ENCODE measurements at places on chromosomes 5 and 9. TPM values are rescaled to one million over a fixed set of nuclear protein-coding genes. Genes with fewer than 3 reads are reported as not detected.
A peak's percentile ranks its signal among the peaks of the same experiment; 100 is the strongest.

Gene CENPP
- 4.7 TPM for total RNA-seq

Gene IL33
- under 0.01 TPM for total RNA-seq

Gene ZFAND5
- total RNA-seq = 153 TPM

Gene NR4A3
- 0.36 TPM for total RNA-seq

Gene SPATA31C1
- total RNA-seq = not detected

Gene LCN2
- not detected for total RNA-seq

Gene KIF2A
- total RNA-seq = 52.8 TPM

Gene PCDHA1
- not detected for total RNA-seq

Gene HMMR
- 2.9 TPM for total RNA-seq

Gene S100Z
- total RNA-seq = not detected

Gene MUSK
- total RNA-seq = under 0.01 TPM

Gene PAPPA
- 86.9 TPM for total RNA-seq

Gene HMCN2
- total RNA-seq = under 0.01 TPM

Gene NDFIP1
- total RNA-seq = 115 TPM

Gene C7
- 0.88 TPM for total RNA-seq

Gene GFI1B
- not detected for total RNA-seq

Gene WASHC1
- 4.1 TPM for total RNA-seq

Gene SLC6A7
- under 0.01 TPM for total RNA-seq

Gene IL3
- total RNA-seq = not detected

GRCh38 chr9:92294297-92294676 lies 790 bp upstream of the IARS1 start:
- no peak for DNase-seq

GRCh38 chr5:119055294-119055693 lies 15.6 kb upstream of the DMXL1 start:
- no peak for DNase-seq

GRCh38 chr5:141915881-141916336 lies 7.8 kb upstream of the DELE1 start:
- DNase-seq = peak; percentile 87

DNA sequence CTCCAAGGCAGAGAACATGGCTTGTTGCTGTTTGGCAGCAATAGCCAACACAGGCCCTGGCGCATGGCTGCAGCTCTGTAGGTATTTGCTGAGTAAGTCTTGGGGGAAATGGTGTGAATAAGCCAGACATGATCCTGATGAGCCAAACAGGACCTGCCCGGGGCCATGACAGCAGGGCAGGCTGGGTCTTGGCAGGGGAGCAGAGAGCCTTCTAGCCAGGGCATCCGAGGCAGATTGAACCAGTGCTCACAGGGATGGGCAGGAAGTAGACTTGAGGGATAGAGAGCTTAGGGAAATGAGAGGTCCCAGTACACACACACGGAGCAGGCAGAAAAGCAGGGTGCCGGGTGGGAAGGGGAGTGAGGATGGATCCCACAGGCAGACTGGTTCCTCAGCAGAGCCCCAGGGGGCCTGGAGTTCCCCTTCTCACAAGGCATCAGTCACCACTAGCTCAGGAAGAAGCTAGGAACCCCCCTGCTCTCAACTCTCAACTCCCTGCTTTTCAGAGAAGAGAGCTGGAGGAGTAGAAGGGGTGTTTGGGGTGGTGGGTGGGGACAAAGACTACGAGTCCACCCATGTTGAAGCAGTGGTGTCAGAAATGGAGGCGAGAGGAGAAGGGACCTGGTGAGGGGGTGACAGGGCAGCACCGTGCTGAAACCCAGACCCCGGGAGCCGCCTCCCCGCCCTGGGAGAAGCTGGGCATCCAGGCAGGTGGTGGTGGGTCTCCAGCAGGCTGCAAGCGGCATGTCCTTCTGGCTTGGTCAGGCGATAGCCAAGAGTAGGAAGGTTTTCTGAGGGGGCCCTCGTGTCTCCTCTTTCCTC lies 111.1 kb downstream of the RGS3 start:
- peak; percentile 91 for DNase-seq

DNA sequence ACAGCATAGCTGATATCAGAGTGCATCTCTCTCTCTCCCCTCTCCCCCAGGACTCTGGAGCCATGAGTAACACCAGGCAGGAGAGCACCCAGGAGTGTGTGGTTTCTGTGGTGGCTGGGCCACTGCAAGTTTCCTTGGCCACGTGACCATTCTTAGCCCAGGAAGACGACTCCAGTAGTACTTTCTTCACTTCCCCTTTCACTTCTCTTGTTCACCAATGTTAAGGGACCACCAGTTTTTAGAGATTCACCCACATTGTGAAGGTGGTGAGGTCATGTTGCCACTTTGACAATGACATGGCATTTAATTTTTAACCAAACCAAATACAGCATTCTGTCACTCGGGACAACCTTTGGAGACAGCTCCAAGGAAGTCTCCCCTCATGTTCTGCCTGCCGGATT lies 17.9 kb upstream of the DAPK1 start:
- peak; percentile 85 for DNase-seq

- peak; percentile 73 for DNase-seq
Observed at GRCh38 chr5:104016646-104017045, 454.1 kb upstream of the NUDT12 start.

DNA sequence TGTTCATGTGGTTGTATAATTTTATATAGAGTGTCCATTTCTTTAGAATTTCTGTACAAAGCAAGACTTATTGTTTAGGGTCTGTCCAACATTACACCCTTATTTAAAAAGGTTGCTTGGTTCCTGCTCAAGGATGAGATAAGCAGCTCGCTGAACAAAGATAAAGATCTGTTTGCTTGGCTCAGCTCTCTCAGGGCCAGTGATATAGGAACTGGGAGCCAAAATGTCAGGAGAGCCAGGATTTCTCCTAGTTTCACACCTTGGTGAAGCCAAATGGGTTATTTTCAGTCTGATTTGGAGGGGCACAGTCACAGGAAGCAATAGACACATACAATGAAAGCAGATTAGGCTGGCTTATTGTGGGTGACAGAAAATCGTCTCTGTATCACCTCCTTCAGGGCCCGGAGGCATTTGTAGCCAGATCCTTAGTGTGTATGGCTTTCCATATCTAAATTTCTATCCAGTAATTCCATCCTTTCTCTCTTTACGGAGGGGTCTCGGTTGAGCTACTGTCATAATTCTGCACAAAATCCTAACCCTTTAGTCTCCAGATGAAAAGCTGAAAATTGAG lies 396.4 kb downstream of the TMEM232 start:
- no peak for DNase-seq

DNA sequence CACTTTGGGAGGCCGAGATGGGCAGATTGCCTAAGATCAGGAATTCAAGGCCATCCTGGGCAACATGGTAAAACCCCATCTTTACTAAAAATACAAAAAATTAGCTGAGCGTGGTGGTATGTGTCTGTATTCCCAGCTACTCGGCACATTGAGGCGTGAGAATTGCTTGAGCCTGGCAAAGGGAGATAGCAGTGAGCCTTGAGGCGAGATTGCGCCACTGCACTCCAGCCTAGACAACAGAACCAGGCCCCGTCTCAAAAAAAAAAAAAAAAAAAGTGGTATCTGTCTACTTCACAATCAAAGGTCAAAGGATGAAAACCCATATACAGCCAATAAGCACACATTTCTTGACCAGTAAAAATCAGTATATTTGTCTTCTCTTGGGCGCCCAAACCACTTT lies 728.5 kb upstream of the ADAMTS16 start:
- DNase-seq = no peak

- no peak for DNase-seq
Observed at GRCh38 chr5:124410539-124411488, 335.6 kb downstream of the ZNF608 start.

- no peak for DNase-seq
Observed at GRCh38 chr5:122680623-122681350, 94.1 kb upstream of the SNX2 start.

GRCh38 chr5:67066815-67067214 lies 129.8 kb downstream of the CD180 start:
- DNase-seq = no peak

- DNase-seq = no peak
Observed at GRCh38 chr9:117783828-117784227, 79.6 kb downstream of the TLR4 start.

DNA sequence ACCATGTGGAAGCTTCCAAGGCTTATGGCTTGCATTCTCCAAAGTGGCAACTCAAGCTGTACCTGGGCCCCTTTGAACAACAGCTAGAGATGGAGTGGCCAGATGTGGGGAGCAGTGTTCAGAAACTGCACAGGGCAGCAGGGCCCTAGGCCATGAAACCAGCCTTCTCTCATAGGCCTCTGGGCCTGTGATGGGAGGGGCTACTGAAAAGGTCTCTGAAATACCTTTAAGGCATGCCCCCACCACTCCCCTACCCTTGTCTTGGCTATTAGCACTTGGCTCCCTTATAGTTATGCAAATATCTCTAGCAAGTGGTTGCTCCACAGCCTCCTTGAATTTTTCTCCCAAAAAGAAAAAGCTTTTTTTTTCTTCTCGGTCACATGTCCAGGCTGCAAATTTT lies 1014.6 kb downstream of the DTWD2 start:
- no peak for DNase-seq

- DNase-seq = no peak
Observed at GRCh38 chr9:136590821-136591752, 45.2 kb upstream of the NOTCH1 start.

DNA sequence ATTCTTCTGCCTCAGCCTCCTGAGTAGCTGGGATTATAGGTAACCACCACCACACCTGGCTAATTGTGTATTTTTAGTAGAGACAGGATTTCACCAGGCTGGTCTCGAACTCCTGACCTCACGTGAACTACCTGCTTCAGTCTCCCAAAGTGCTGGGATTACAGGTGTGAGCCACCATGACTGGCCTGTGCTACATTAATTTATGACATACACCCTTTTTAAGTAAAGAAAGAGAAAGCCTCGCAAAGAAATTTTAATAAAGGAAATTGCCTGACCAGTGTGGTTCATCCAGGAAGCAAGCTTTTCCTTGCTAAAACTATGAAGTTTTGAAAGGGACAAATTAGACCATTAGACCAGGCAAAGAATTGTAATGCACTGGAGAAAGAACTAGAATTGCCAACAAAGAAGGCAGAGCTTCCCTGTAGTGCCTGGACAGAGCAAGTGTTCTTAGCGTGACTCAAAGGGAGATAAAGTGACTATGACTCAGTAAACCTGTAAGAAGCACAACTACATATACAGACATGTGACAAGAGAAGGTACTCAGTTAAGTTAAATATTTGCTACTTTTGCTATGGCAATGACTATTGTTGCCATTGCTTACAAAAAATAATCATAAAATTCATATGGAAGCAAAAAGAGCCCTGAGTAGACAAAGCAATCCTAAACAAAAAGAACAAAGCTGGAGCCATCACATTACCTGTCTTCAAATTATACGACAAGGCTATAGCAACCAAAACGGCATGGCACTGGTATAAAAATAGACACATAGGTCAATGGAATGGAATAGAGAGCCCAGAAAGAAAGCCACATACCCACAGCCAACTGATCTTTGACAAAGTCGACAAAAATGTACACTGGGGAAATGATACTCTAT lies 54.6 kb downstream of the FYB1 start:
- DNase-seq = no peak

DNA sequence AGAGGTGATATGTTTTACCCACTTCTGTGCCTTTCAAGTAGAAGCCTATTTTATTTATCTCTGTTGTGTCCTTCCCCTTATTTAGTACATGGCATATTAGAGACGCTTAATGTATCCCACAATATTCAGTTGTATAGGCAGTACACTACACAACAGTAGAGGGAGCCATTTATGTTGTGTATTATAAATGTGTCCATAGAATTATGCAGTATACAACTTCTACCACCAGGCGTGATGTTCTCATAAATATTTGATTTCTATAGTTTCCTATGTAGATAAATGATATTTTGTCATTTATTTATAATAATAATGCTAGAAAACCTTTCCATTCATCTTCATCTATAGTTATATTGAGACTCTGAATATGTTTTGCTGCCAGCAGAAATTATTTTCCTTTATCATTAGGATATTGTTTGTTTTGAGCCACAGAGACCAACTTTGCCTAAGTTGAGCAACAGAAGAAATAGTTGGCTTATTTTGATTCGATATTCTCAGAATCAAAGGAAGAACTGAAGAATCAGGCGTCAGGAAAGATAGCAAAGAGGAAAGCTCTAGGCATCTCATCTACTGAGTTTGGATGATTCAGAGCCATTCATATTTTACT lies 81.7 kb downstream of the ADAMTS19 start:
- DNase-seq = no peak

All from osteoblast (primary cell).